ENCODE measurements at places on chromosomes 1 and 21.
A peak's percentile ranks its signal among the peaks of the same experiment; 100 is the strongest.

GRCh38 chr1:173329726-173330125 lies 122.6 kb upstream of the TNFSF4 start:
- no peak for DNase-seq

- DNase-seq, result peak; percentile 12
Measured at GRCh38 chr1:156368889-156369684, at the start of gene RHBG. TSS of gene RHBG (plus strand) at chr1:156369211. CDS start at chr1:156369250, 39 bp downstream.

DNA sequence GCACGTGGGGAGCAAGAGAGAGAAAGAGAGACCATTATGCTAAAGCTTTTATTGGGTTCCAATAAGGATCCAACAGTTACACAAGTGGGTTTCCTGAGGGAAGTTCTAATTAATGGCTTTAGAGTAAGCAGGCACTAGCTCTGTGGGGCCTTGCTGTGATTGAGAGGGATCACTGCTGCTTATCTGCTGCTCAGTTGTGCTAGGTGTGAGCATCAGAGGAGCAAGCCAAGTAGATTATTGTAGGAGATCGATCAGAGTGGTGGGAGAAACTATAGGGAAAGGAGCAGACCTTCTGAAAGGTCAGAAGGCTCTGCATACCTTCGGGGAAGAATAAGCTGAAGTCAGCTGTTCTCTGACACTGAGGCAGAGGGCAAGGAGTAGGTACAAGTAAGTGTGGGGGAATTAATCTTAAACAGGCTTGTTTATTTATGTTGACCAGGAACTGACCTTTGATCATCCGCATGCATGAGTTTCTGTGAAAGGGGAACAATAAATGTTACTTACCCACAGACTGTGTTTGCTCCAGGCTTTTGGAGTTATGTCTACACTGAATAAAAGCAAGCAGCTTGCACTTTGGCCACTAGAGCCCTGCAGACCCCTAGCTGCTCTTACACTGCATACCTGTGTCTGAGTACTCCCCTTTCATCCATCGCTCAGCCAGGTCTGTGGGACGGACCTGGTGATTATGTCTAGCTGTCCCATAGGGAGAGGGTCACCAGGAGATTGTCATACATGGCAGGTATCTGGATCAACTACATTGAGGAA lies 89.7 kb downstream of the TNNI3K start:
- no peak for DNase-seq

DNA sequence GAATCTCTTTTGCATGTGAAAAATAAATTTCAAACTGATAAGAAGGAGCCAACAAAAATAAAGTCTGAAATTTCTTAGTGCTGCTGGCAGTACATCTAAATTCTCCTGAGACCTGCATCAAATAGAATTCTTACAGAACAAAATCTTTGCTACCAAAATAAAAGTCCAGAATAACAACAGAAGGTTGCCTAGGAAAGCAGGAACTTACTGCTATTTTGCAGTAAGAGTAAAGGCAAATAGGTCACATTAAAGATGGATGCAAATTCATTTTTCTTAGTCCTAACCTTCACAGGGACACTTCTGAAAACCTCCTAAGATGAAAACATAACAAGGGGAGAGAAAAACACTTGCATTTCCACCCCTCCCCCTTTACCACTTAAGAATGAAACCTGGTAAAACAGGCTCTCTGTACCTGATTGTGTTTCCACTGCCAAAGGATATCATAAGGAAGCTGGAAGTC lies 59.0 kb downstream of the RUSC1 start:
- DNase-seq, result no peak

Measured in activated naive CD4-positive, alpha-beta T cell treated with Interleukin-2 at 50 U/mL for 16 hours (primary cell).